ENCODE measurements at places on chromosomes 1 and 21.

GRCh38 chr1:156100205-156100995 lies 14.1 kb upstream of the LMNA start:
- no peak overlapping the region for H3K27ac ChIP-seq
- H3K4me3 ChIP-seq: no peak overlapping the region
- H3K36me3 ChIP-seq: no peaks in the 10 kb centered on the region
- no peak for DNase-seq
- peaks cover 26% of the 10 kb centered on the region for H3K4me1 ChIP-seq
- no peaks in the 10 kb centered on the region for H3K27me3 ChIP-seq

DNA sequence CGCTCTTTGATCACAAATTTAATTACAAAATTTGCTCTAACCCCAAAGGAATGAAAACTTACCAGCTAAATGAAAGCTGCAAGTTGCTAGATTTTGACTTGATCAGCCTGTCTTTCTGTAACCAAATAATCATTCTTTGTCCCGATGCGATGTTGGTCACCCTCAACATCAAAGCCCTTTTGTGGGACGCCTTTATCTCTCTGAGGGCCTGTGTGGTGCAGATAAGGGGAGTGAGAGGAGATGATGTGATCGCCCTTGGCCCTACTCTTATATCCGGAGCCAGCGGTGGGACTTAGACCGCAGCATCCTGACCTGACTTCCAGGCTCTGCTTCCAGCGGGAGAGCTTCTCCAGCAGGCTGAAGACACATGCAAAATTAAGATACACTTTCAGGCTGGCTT lies 19.3 kb upstream of the UMODL1 start:
- no peaks in the 10 kb centered on the region for H3K27me3 ChIP-seq
- H3K36me3 ChIP-seq: no peaks in the 10 kb centered on the region
- no peaks in the 10 kb centered on the region for H3K4me1 ChIP-seq

DNA sequence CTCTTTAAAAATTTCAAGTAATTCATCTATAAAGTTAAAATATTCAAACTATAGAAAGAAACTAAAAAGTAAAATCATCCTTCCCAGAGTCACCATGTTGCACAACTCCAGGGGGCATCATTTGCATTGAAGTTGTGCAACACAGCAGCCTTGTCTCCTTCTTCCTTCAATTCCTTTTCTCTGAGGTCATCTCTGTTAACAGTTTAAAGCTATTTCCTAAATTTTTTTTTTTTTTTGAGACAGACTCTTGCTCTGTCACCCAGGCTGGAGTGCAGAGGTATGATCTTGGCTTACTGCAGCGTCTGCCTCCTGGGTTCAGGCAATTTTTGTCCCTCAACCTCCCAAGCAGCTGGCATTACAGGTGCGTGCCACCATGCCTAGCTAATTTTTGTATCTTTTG lies 7.1 kb downstream of the RHBG start:
- H3K27ac ChIP-seq: no peak overlapping the region
- no peak overlapping the region for H3K4me3 ChIP-seq
- H3K4me1 ChIP-seq: peaks cover 2% of the 10 kb centered on the region
- peak; percentile 79 for DNase-seq

DNA sequence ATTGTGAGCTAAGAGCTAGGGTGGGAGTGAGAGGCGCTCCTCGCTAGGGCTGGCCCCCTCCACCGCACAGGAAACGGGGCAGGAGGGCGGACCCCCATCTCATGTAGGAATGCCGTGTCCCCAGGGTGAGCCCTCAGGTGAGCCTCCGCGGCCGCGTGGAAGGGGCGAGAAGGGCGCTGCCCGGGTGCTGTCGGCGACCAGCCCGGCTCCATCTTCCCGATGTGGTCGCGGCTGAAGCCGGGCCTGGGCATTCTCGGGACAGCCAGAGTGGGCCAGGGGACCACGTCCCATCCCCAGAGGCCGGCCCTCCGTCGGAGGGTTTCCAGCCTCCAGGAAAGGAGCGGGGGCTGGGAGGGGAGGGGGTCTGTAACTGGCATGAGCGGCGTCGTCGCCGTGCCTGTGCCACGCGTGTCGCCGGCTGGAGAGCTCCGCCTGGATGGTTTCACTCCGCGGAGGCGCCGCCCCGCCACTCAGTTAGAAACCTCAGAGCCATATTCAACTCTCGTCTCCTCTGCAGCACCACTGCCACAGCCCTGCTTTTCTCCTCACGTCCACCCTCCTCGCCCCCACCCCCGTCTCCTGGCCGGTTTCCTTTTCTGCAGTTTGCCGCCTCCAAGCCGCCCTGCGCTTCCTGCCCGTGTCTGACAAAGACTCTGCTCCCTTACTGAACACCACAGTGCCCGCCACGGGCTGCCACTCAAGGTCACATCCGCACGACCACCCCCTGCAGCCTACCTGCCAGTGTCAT lies at the start of gene TMEM269:
Gene TMEM269 (plus strand): TSS at position 46 of the 748 bp plus-strand sequence. CDS start 4,903 bp downstream, outside the sequence.
- no peaks in the 10 kb centered on the region for H3K27me3 ChIP-seq
- DNase-seq: no peak
- H3K4me1 ChIP-seq: no peaks in the 10 kb centered on the region
- H3K27ac ChIP-seq: no peak within 1 kb of the TSS

DNA sequence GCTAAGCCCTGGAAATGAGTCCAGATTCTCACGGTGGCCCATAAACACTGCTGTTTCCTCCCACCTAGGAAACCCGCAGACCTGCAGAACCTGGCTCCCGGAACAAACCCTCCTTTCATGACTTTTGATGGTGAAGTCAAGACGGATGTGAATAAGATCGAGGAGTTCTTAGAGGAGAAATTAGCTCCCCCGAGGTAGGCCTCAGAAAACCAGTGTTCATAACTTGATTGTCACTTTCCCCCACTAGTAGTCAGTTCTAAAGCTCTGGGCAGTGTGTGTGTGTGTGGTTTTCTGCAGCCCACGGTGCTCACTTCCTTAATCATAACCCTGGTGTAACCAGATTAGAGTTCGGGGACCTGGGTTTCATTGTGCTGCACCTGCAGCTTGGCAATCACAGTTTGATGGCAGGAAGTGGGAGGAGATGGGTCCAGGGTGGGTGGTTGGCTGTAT lies 39.1 kb downstream of the CLIC6 start:
- H3K27ac ChIP-seq: no peak overlapping the region
- no peak overlapping the region for H3K4me3 ChIP-seq
- no peaks in the 10 kb centered on the region for H3K27me3 ChIP-seq
- no peak for DNase-seq
- no peaks in the 10 kb centered on the region for H3K36me3 ChIP-seq

DNA sequence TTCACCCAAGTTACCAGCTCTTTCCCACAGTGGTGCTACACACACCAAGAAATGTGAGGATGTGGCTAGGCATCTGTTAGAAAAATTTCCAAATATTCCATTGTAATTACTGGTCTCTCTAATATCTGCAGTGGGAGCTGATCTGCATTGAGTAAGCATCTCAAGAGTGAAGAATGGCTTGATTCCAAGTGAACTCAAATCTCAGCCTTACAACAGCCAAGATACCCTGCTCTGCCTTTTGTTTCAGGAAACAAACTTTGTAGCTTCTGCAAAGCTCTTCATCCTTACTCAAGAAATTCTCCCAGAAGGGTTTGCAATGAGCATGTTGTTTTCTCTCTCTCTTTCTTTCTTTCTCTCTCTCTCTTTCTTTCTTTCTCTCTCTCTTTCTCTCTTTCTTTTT lies 181.1 kb downstream of the FCRL5 start:
- H3K27ac ChIP-seq: no peak overlapping the region
- H3K4me3 ChIP-seq: no peak overlapping the region
- DNase-seq: no peak

DNA sequence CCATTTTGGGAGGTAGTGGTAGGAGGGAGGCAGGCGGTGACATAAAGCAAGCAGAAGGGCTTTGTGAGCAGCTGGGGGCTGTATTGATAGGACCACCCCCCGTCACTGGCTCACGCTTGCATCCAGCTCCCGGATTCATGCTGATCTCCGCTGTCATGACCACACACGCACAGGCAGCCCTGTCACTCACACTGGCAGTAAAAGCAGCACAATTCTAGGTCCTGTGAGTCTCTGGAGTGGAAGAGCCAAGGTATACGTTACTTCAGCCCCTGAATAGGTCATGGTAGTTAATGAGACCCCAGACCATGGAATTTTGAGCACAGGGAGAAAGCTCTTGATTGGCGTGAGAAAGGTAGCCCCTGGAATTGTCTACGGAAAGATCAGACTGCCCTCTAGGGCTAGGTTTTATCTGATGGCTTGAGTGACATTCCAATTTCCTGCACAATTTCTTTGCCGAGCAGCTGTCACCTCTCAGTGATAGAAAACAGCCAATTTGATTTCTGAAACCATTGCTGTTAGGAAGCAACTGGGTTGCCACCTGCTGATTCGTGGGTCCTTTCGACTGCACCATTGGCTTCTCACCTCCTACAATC lies 5.4 kb downstream of the OR2B11 start:
- no peak overlapping the region for H3K27ac ChIP-seq
- no peaks in the 10 kb centered on the region for H3K27me3 ChIP-seq
- DNase-seq: no peak
- H3K4me3 ChIP-seq: no peak overlapping the region
- no peaks in the 10 kb centered on the region for H3K4me1 ChIP-seq
- H3K36me3 ChIP-seq: no peaks in the 10 kb centered on the region

DNA sequence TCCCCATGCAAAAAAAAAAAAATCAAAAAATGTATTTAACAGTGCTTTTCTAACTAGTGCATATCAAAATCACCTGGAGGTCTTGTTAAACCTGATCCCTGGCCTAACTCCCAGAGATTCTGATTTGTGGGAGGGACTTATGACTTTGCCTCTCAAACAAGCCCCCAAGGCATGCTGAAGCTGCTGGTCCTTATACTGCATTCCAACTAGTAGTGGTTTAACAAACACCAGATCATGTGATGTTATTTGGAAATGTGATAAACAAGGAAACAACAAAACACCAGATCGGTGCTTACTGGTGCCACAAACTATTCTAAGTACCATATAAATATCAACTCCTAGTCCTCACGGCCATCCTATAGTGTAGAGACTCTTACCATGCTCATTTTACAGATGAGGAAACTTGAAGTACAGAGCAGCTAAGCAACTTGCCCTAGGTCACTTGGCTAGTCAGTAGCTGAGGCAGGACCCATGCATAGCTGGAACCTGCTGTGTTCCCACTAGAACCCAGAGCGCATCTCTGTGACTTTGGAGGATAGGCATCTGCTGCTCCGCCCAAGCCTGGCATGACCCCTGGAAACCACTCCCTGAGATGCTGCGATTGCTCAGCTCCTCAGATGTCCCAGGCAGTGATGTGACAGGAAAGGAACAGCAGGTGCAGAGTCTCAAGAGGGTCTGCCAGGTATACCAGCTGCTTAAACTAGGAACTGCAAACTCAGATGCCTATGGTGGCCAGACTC lies 38.1 kb downstream of the SOX13 start:
- peak; percentile 74 for DNase-seq
- no peak overlapping the region for H3K4me3 ChIP-seq
- H3K4me1 ChIP-seq: peaks cover 6% of the 10 kb centered on the region
- H3K27ac ChIP-seq: no peak overlapping the region

GRCh38 chr1:227914801-227915563 lies 32.8 kb downstream of the WNT9A start:
- no peak for DNase-seq
- H3K36me3 ChIP-seq: no peaks in the 10 kb centered on the region
- H3K4me1 ChIP-seq: peaks cover 5% of the 10 kb centered on the region
- no peaks in the 10 kb centered on the region for H3K27me3 ChIP-seq
- no peak overlapping the region for H3K27ac ChIP-seq

DNA sequence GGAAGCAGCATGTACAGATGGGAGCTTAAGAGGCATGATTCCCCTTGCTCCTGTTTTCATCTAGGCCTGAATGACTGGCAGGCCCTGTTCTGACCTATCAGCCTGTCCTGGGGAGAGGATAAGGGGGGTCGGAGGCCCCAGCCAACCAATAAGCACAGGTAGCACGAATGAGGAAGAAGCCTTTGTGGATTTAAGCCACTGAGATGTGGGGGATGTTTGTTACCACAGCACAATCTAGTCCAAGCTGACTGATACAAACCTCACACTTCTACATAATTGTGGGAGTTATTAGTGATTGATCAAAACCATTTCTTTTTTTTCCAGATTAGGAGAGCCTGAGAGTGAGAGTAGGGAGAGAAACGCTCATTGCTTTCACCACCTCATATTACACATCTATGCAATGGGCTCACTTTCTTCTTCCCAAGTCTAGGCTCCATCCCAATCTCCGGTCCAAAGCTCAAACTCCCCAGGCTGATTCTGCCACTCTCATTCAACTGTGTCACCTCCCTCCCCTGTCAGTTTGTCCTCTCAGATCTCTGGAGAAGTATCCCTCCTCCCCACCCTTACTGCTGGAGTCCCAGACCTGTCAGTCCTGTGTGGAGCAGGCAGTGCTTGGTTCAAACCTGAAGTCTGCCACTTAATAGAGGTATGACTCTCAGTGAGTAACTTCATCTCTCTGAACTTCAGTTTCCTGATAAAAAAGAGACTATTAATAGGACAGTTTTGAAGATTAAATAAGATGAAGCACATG lies 220.5 kb downstream of the PTPRU start:
- H3K27ac ChIP-seq: no peak overlapping the region
- H3K4me3 ChIP-seq: no peak overlapping the region
- H3K4me1 ChIP-seq: no peaks in the 10 kb centered on the region
- no peaks in the 10 kb centered on the region for H3K36me3 ChIP-seq
- H3K27me3 ChIP-seq: no peaks in the 10 kb centered on the region

DNA sequence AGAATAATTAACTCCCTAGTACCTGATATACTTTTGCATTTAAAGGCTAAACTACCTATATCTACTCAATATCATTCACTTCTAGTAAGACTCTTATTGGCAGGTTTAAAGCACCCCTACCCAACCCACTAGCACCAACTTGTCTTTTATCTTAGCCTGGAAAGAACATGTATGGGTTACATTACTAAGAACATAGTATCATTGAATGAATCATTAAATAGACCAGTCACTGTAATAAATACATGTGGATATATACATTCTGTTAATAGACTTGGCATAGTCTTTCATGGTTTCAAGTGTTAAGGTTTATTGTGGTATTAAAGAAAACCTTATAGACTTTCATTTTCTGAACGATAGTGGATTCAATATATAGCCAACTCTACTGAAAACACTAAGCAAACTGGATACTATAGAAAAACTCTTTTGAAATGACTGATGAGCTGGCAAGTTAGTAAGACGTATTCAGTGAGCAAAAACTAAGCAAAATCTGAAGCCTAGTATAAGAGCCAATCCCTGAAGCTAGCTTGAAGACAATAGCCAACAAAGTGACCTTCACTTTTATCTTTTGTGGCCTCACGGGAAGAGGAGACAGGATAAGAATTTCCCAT lies 10.3 kb downstream of the HIVEP3 start:
- no peak overlapping the region for H3K4me3 ChIP-seq
- H3K36me3 ChIP-seq: no peaks in the 10 kb centered on the region
- no peak overlapping the region for H3K27ac ChIP-seq
- no peak for DNase-seq
- no peaks in the 10 kb centered on the region for H3K27me3 ChIP-seq

- no peaks in the 10 kb centered on the region for H3K36me3 ChIP-seq
- no peaks in the 10 kb centered on the region for H3K27me3 ChIP-seq
- no peak for DNase-seq
- H3K27ac ChIP-seq: no peak overlapping the region
These were observed 6.2 kb upstream of the LAPTM5 start for GRCh38 chr1:30763651-30764248.

Data from mesendoderm (in vitro differentiated cells).